ENCODE measurements at places on chromosomes 2 and 18.

- no peak for DNase-seq
Measured at GRCh38 chr18:67531929-67532328, 15.4 kb upstream of the DSEL start.

- no peak for DNase-seq
Measured at GRCh38 chr18:22314420-22314819, 103.3 kb downstream of the CTAGE1 start.

DNA sequence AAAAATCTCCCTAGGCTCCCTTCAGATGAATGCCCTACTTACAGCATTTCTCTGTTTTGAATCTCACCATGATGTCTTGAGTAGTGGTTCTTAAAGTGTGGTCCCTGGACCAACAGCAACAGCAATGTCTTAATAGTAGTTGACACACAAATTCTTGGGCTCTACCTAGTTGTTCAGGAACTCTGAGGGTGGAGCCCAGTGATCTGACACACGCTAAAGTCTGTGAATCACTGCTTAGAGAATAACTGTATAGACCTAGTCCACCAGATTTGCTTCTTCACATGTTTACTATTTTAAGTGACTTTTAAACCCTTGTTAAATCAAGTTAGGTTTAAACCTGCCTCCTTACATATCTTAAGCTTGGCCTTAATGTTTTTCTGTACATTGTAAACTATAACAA, 47.6 kb upstream of the ARHGAP15 start:
- DNase-seq: no peak

- DNase-seq: no peak
Measured at GRCh38 chr2:105747991-105748390, 3.3 kb downstream of the NCK2 start.

DNA sequence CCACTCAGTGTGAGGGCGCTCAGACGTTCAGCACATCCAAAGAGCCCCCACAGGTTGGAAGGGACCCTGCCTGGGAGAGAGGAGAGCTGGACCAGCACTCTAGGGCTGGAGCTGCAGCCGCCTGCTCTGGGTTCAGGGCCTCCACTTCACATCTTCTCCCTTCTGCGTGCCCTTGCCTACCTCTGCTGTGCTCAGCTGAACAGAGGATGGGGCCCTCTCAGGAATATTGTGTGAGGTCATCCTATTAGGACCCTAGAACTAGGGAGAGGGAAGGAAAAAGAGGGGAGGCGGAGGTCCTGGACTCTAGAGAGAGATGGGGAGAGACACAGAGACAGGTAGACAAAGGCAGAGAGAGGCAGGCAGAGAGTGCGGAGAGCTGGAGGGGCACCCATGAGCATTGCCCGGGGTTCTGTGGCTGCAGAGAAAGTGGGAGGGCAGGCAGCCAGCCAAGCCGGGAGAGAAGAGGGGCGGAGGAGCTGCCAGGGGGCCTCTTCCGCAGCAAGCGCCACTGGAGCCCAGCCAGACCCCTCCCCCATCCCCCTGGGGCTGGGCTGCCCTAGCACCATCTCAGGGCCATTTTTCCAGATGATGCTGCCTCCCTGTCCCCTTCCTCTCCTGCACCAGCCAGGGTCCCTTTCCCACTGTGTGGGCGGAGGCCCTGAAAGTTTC, 8.3 kb upstream of the TNS1 start:
- DNase-seq: no peak

DNA sequence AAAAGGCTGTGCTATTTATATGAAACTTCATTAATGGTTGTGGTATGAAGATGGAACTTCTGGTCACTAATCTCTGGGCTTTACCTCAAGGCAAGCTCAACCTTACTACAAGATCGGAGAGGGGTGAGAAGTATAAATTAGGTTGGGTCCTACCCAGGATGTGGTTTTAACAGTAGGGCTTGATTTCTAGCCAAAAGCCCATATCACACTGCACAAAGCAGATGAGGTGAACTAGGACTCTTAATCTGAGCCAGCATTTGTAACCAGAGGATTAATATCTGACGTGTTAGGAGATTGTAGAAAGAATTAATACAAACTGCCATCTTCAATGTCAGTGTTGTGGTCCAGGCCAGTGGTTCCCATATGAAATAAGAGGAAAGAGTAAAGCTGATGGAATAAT, 86.4 kb upstream of the RGPD4 start:
- DNase-seq: no peak

DNA sequence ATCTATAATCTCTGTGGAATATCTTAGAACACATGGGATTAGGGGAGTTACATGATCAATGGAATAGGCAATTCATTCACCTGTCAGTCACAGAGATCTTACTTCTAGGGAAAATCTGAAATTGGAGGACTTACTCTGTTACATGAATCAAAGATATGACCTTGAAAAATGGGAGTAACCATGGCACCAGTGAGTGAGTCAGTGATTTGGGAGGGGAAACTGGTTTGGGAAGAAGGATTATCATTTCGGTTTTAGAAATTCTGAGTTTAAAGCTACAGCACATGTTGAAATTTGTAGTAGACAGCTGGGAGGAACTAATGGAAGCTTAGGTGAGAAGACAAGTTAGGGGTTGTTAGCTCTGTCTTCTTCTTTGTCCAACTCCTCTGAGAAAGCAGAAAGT, 153.7 kb downstream of the CAMKMT start:
- DNase-seq: no peak

DNA sequence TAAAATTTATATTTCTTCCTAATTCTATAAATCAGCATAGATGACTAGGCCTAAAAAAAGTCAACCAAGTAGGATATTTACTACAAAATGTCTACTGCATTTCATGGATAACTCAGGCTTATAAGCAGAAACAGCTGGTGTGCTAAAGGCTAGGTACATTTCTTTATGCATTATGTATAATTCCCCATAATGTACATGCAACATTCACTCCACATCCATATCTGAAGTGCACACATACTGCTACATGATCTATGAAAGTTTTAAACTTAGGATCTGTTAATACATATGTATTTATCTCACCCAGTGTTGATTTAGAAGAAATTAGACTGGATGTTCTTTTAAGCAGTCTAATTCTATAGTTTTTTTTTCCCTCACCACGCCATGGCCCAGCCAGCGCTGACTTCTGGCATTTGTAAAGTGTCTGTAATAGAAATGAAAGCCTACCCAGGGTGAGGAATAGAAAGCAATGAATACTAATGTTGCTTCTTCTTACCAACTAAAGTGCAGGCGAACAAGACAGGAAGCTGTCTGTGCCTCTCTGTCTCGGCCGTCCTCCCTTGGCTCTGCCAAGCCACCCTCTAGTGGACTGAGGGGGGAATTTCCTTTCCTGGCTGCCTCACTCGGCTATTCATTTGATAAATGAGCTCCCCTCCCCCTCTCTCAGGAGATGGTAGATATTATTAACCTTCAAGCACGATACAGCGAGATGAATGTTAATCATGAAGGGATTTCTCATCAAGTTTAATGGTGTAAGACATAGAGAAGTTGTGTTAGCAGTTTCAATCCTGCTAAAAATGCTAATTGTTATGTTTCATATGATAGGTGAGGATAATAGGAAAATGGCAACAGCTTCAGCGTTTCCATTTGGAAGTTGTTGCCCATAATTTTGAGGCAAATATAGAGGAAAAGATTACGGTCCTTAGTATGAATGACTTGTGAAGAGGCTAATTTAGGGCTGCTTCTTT, 384.5 kb downstream of the MTX2 start:
- no peak for DNase-seq

DNA sequence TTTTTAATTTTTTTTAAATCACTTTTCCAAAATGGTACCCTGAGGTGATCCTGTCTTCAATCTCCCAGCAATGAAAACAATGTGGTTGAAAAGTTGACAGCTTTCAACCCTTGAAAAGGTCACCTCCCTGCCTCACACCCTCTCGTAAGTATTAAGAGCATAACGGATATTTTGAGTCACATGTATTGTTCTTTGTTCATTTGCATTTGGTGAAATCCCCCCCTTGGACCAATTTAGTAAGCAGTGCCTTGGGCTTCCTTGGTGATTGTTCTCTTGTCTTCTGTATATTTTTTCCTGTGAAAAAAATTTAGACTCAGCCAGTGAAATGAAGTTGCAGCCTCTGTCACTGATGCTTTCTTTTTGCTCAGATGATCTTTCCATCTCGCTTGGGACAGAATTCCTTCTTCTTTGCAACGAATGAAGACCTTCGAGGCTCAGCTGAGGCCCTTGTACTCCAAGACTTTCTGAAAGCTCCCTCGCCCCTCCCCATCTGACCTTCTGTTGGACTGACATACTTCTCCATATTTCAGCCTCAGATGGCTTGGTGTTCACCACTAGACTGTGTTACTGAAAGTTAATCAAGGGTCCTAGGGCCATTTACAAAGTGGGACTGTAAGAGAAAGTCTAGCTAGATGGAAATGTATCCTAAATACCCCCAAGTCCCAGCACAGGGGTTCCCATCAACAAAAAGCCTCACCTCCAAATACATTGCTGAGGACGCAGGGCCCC, 158.4 kb downstream of the BCL2 start:
- no peak for DNase-seq

- DNase-seq: no peak
Measured at GRCh38 chr2:55616551-55617174, 759 bp downstream of the PPP4R3B start.

DNA sequence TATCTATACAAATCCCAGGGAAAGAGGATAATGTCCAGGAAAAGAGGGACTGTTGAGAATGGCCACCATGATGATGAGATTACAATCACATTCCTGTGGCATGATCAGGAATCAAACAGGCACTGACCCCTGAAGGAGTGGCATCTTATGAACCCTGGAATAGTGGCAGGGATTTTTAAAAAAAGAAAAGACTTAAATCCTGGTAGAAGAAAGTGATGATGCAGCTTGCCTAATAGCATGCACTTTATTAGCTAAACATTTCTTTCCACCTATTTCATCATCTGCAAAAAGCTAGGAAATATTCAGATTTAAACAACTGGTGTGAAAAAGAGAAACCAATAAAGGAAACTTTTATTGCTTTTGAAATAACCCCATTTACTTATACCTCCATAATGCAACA, 87.2 kb upstream of the FSHR start:
- no peak for DNase-seq

GRCh38 chr18:10354241-10354811, 100.1 kb upstream of the APCDD1 start:
- no peak for DNase-seq

DNA sequence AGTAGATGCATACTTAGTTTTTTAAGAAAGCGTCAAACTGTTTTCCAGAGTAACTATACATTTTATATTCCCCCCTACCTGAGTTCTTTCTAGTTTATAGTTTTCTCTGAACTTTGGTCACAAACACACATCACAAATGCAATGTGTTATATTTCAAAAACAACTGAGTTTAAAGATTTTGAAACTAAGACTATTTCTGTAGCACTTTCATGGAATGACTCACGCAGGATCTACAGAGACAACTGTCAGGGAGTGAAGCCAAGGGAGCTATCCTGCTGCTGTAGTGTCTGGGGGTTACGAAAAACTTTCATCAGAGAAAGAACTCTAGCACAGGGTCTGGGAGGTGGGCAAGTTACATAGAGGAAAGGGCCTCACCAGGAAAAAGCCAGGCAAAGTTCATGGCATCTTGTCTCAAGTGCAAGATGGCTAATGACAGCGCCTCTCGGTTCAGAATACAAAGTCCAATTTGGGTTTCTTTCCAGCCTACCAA, 66.8 kb downstream of the UXS1 start:
- DNase-seq: no peak

GRCh38 chr18:67794521-67794920, 278.0 kb upstream of the DSEL start:
- DNase-seq: no peak

DNA sequence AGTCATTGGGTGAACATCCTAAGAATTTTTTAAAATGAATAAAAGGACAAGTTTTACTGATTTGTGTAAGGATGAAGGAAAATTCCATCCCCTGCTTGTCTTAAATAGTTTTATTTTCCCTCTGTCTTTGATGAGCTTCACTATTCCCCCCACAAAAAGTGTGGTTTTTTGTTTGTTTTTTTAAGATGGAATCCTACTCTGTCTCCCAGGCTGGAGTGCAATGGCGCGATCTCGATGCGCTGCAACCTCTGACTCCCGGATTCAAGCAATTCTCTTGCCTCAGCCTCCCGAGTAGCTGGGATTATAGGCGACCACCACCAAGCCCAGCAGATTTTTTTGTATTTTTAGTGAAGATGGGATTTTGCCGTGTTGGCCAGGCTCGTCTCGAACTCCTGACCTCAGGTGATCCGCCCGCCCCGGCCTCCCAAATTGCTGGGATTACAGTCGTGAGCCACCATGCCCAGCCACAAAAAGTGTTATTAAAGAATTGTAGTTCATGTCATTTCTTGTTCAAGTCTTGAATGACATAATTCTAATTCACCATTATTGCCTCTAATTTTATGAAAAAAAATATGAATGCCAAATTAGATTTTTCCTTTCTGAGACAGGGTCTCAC, 91.7 kb downstream of the AGPS start:
- DNase-seq: no peak

GRCh38 chr2:231387904-231388724, 7.4 kb upstream of the B3GNT7 start:
- no peak for DNase-seq

DNA sequence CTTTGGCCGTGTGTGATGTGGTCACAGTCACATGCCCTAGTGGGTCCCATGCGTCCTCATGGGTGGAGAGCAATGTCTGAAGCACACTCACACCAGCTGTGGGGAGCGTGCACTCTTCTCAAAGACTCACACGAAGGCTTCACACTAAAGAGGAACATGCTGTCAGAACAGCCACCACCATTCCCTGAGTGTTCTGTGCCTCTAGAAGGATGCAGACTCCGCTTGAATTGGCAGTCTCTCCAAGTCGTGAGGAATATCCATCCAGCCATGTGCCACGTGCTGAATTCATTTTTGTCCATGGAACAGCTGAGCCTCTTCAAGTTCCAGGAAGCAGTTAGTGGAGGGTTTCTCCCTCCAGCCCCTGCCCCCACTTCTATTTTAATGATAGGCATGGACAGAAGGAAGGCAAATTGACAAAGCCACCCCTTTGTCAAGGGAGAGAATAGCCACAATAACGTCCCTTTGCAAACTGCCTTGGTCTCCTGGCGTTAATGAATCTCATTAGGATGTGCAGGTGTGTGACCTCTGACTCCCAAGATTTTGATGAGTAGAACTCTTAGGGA, 464.3 kb upstream of the ID2 start:
- no peak for DNase-seq

GRCh38 chr18:39799006-39799405, 2156.0 kb upstream of the PIK3C3 start:
- no peak for DNase-seq

DNA sequence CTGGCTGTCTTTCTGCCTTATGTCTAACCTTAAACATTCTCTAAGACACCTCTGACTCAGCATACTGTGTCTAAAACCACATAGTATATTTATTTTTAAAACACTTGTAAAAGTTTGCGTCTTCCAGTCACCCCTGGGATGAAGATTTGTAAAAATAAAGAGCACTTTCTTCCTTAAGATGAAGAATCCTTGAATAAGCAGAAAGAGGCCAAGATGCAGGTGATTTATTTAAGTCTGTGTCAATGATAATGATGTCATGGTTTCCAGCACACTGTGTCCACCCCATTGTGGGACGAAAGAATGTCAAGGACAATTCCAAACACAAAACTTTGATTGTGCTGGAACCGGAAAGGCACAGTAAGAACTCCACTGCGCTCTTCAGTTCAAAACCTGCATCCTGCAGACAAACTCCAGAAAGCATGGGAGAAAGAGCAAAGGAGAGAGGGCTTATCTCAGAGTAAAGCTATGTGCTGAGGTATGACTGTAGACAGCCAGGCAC, 92.9 kb downstream of the ZEB2 start:
- DNase-seq: no peak

Data from RWPE2 (cell line).